ENCODE measurements at places on chromosomes 4 and X.

GRCh38 chrX:136496186-136496763, 1.1 kb upstream of the HTATSF1 start:
- no peak for DNase-seq

- DNase-seq: no peak
Observed at GRCh38 chr4:7779432-7779768, 160.3 kb downstream of the AFAP1 start.

- DNase-seq: no peak
Observed at GRCh38 chrX:10597871-10598270, 22.5 kb downstream of the MID1 start.

GRCh38 chr4:138235419-138235952, 6.7 kb downstream of the SLC7A11 start:
- DNase-seq: no peak

GRCh38 chrX:71169586-71169985, 24.9 kb downstream of the NLGN3 start:
- DNase-seq: no peak

DNA sequence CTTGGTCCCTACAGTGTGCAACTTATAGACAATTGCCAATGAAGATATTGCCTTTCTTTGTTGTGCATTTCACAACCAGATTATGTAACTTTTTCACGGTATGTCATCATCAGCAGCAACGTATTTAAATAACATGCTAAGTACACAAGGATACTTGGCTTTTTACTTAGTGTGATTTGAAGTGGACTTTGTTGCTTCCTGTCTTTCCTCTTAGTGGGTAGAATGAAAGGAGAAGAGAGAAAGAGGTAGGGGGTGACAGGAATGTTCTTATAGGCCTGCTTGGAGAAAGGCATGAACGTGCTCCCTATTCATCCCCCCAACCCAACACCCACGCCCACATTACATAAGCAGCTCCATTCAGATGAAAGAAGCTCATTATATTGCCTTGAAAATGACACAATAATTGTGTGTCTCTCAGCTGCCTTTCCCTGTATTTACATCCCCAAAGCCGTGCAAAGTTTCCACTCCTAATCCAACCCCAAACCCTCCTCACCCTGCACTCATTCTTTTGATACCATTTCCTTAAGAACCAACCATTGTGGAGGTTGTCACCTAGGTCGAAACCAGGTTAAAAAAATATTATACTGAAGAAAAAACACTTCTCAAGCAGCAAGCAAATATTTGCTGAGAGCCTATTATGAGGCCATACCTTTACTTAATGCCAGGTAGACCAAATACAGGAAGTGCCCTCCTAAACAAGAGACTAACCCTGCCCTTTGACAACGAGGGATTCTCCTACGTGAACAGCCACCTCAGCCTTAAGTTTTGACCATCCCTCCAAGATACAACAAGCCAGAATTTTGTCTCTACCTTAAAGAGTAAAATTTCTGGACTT, 25.2 kb upstream of the GK start:
- DNase-seq: no peak

- DNase-seq: no peak
Observed at GRCh38 chr4:113531572-113531971, 230.0 kb downstream of the CAMK2D start.

DNA sequence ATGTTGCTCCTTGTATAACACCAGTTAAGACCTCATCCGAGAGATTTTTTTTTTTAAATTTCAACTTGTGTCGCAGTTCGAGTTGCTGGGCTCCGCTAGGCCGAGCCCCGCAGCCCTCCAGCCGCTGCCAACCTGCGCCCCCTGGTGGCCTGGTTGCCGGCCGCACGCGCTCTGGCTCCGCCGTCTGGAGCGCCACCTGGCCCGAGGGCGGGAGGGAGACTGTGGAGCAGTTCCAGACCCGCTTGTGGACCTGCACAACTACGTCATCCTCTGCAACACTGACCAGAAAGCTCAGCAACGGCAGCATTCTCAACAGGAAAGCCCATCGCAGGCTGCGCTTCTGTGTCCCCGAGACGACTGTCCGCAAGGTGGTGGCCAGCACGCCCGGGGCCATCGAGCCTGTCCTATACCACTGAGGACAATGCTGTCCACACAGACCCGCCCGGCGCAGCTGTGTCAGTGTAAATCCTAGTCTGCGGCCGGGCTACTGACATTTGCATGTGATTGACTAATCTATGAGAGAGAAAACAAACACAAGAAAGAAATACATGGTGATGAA, 39.1 kb downstream of the ARL9 start:
- peak; percentile 80 for DNase-seq

GRCh38 chr4:150722908-150723362, 141.0 kb downstream of the MAB21L2 start:
- no peak for DNase-seq

DNA sequence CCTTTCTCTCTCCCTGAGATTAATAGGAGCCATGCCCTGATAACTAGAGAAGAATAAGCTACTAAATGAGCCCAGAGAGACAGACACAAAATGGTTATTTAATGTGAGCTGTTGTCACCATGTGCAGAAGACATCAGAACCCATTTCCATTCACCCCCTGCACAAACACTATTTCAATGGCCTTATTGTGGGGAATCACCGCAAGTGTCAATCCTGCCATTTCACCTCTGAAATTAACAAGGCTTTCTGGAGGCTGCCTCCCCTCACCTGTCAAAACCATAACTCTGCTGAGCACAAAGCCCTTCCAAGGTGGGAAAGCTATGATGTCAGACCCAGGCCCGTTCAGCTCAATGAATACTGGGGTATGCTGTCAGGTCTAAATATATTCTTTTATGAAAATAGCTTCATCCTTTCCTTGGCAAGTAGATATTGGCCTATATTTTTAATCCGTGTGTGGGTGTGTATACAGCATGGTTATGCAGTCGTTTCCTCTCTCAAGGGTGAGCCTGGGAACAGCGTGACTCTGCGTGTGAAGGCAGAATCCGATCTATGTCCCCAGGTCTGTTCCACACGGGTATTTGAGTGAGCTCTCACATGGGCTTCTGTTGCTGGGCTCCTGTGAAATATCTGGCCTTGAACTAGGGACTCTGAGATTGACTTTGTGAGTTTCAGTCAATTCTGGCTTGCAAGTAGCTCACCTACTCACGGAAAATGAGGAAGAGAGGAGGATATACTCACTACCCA, 266.3 kb downstream of the FBXW7 start:
- DNase-seq: no peak

GRCh38 chr4:106192131-106192530, 123.9 kb downstream of the TBCK start:
- no peak for DNase-seq

- DNase-seq: no peak
Observed at GRCh38 chr4:84917869-84918600, 48.5 kb downstream of the WDFY3 start.

DNA sequence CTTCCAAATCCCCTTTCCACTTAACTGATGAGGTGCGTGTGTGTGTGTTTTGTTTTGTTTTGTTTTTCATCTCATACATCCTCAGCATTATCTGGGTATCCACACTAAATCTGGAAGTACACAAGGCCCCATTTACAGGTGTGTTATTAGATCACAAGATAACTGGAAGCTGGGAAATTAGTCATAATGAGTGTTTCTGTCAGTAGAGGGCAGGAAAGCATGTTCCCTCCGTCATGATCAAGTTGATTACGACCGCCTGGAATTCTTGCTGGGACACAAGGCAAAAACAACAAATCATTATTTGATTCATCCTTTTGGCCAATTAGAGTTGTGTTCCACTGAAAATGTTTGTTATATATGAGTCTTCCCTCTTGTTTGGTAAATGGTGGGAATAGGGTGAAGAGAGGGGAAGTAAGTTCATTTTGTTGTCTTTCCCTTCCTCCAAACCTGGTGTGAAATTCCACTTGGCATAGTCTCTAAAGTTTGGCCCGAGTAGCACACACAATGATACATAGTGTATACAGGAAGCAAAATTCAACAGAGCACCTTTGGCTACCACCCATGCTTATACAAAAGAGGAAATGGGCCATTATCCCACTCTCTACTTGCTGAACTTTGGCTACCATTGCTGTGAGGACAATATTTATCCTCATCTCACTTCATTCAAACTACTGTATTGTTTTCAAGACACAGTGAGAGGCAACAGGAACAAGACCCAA, 33.3 kb upstream of the TLL1 start:
- DNase-seq: no peak

DNA sequence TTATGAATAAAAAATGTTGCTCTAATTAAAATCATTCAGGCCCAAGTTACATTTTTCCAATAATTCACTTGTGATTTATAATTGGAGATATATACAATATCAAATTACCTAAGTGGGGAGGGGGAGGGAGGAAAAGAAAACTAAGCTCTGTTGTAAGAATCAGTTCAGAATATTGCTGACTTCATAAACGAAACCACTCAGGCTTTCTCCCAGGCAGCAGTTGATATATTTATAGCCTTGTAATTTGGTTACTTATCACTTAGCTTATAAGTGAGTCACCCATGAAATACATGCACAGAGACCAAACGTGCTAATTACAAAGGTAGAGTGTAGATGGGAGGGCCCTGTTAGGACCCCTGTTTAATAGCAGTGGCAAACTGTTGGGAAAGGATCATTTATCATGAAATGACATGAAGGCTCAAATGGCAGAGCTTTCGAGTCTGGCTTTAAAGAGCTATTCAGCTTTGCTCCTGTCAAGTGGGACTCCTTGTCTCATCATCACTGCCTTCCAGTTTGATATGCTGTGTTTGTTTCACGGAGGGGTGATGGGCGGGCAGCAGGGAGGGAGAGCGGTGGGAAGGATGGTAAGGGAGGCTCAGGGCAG, 105.6 kb upstream of the PGRMC2 start:
- no peak for DNase-seq

DNA sequence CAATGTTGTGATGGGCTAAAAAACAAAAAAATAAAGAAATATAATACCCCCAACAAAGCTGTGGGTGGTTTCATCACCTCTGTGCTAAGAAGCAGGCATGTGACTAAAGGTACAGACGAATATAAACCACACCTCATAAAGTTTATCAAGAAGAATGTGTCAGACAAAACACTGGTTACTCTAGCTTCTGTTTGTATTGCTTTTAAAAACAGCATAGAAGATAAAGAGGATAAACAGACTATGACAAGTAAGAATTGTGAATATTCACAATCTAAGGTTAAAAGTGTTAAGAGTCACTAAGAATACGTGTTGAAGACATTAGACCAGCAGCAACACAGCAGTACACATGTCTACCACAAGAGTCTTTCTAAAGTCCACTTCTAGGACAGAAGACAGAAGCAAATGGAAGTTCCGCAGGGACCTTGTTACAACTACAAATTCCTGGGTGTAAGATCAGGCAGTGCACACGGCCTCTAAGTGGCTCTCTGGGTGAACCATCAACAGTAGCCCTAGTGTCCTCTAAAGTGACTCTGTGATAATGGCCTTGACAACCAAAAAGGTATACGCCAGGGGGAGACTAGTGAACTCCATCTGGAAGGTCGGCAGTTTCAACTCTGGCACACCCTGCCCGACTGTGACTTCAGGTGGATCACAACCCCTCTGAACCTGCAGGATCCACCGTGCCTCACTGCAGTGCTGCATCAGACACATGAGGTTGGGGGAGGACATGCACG, 8.3 kb upstream of the FGFBP2 start:
- no peak for DNase-seq

GRCh38 chr4:184583738-184584502, 65.3 kb downstream of the CASP3 start:
- no peak for DNase-seq

DNA sequence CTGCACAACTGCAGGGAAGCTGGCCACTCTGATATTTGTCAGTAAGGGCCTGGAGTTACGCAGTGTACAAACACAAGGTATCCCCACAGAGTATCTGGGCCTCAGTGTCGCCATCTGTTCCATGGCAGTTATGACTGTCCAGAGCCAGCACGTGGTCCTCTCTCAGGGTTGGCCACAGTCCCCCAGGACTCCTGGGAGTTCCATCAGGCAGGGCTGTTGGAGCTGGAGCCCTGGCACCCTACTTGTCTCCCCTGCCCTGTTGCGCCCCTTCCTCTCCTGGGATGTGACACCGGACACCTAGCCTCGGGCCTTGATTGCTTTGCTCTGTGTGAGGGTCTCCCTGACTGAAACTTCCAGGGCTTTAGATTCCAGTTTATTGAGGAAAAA, 8.4 kb downstream of the HTRA3 start:
- DNase-seq: no peak

DNA sequence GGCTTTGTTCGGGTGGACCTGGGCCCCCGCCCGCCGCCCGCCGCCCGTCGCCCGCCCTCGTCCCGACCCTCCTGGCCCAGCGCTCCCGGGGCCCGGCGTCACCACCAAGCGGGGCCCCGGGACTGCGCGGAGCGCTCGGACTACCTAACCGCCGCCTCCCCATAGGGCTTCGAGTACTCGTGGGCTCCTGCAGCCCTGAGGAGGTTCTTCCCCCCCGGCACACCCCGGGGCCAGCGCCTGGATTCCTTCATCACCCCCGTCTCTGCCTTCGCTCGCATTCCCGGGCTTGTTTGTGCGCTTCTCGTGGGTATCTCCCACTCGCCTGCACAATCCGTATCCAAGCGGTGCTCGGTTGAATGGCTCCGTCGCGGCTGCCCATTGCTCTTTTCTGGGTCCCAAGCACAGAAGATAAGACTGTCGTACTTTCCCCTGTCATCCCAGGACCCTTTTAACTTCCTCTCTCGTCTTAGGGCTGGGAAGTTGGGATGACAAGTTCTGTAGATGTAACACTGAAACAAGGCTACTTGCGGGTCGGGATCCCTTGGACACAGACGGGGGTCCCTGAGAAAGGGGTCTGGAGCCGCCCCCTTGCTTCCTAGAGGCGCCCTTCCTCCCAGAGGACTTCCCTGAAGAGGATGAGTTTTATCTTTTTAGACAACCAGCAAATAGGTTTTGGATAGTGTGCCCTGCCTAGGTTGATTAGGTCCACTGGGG, 565 bp downstream of the MOB1B start:
- no peak for DNase-seq

DNA sequence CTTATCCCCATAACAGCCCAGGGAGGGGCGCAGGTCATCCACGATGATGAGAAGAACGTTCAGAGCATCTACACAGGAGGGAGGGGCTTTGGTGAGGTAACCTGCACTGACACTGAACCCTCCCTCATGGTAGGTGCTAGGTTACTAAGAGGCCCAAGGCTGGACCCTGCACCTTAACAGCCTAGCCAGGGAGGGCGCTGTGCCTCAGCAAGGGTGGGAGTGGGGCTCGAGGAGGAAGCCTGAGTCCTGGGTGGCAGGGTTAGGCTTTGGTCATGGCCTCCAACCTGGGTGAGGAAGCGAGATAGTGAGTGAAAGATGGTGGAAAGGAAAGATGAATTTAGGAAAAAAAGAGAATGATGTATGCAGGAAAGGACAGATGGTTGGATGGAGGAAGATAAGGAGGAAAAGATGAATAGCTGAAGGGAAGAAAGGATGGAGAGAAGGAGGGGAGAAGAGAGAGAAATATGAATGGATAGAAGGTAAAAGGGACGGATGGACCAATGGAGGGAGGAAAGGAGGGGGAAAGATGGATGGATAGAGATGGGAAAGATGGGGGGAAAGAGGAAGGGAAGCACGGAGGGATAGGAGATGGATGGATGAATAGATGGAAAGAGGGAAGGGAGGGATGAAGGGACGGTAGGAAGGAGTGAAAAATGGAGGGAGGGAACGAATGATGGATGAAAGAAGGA, 736 bp downstream of the IDS start:
- DNase-seq: peak; percentile 81

GRCh38 chr4:149296084-149296483, 519.6 kb downstream of the IQCM start:
- no peak for DNase-seq

Data from CD4-positive, alpha-beta T cell treated with Interferon gamma for 1 hour (primary cell).